Aorta (tissue), 5 donors: ENCODE measurements at places on chromosomes 12 and 14.

- no peaks in the 10 kb centered on the region for H3K36me3 ChIP-seq
- H3K27me3 ChIP-seq: no peaks in the 10 kb centered on the region
- no peak for DNase-seq
- H3K4me3 ChIP-seq: no peak overlapping the region
Measured at GRCh38 chr14:104081261-104081835, 4.2 kb upstream of the ASPG start.

GRCh38 chr12:9702255-9702654 lies 30.6 kb downstream of the CLECL1 start:
- no peaks in the 10 kb centered on the region for H3K27me3 ChIP-seq
- no peaks in the 10 kb centered on the region for H3K4me1 ChIP-seq
- no peak for DNase-seq
- H3K27ac ChIP-seq: no peak overlapping the region

- no peaks in the 10 kb centered on the region for H3K27me3 ChIP-seq
- H3K4me3 ChIP-seq: no peak overlapping the region
- H3K27ac ChIP-seq: no peak overlapping the region
- no peaks in the 10 kb centered on the region for H3K4me1 ChIP-seq
Measured at GRCh38 chr12:111443586-111443985, 37.9 kb downstream of the SH2B3 start.

- no peak overlapping the region for H3K4me3 ChIP-seq
- H3K4me1 ChIP-seq: no peaks in the 10 kb centered on the region
- no peak for DNase-seq
- no peaks in the 10 kb centered on the region for H3K36me3 ChIP-seq
Measured at GRCh38 chr12:53358836-53359419, 21.0 kb upstream of the SP1 start.

- H3K4me3 ChIP-seq: no peak overlapping the region
- no peak for DNase-seq
- H3K27me3 ChIP-seq: peaks cover 2% of the 10 kb centered on the region
- H3K27ac ChIP-seq: no peak overlapping the region
- no peaks in the 10 kb centered on the region for H3K36me3 ChIP-seq
- no peaks in the 10 kb centered on the region for H3K4me1 ChIP-seq
Measured at GRCh38 chr14:50551877-50552276, 8.1 kb upstream of the ATL1 start.

GRCh38 chr14:76956316-76957090 lies 72.0 kb downstream of the IRF2BPL start:
- H3K36me3 ChIP-seq: no peaks in the 10 kb centered on the region
- no peaks in the 10 kb centered on the region for H3K4me1 ChIP-seq
- no peak overlapping the region for H3K4me3 ChIP-seq
- peak; percentile 97 for DNase-seq
- no peaks in the 10 kb centered on the region for H3K27me3 ChIP-seq
- peak overlapping the region; percentile 93 for H3K27ac ChIP-seq

GRCh38 chr12:9741726-9742125 lies 8.8 kb upstream of the CLECL1 start:
- H3K4me3 ChIP-seq: no peak overlapping the region
- H3K27me3 ChIP-seq: no peaks in the 10 kb centered on the region
- no peaks in the 10 kb centered on the region for H3K36me3 ChIP-seq
- no peak for DNase-seq
- no peak overlapping the region for H3K27ac ChIP-seq

GRCh38 chr14:30290001-30290400 lies 269.0 kb upstream of the G2E3 start:
- H3K27ac ChIP-seq: no peak overlapping the region
- no peaks in the 10 kb centered on the region for H3K4me1 ChIP-seq
- DNase-seq: no peak
- no peaks in the 10 kb centered on the region for H3K27me3 ChIP-seq
- no peaks in the 10 kb centered on the region for H3K36me3 ChIP-seq

DNA sequence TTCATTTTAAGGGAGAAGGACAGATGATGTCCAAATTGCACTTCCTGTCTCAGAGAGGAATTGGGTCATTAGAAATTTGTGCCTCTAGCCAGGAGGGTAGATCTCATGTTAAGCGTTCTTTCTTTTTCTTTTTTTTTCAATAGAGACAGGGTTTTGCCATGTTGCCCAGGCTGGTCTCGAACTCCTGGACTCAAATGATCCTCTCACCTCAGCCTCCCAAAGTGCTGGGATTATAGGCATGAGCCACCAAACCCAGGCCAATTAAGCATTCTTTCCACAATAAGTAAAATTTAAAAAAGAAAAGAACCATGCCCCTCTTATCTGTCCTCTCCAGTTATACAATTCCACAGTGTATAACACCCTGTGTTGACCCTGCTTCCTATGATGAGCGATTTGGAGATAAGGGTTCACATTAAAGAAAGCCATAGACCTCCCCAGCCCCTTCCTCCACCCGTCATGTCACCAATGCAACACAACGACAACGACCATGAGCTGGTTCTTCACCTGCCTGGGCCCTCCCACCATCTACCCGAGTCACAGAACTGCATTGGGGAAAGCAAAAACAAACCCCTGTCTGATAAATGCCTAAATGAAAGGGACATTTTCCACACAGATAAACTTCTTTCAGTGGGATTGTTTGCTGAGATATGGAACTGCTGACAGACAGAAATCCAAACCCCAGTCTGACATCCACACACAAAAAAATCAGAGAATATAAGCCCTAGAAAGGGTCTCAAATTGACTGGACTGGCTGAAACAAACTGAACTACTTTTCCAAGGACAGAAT lies 37.3 kb downstream of the SSH1 start:
- no peak overlapping the region for H3K27ac ChIP-seq
- H3K27me3 ChIP-seq: no peaks in the 10 kb centered on the region
- no peaks in the 10 kb centered on the region for H3K36me3 ChIP-seq
- DNase-seq: no peak
- H3K4me1 ChIP-seq: no peaks in the 10 kb centered on the region

DNA sequence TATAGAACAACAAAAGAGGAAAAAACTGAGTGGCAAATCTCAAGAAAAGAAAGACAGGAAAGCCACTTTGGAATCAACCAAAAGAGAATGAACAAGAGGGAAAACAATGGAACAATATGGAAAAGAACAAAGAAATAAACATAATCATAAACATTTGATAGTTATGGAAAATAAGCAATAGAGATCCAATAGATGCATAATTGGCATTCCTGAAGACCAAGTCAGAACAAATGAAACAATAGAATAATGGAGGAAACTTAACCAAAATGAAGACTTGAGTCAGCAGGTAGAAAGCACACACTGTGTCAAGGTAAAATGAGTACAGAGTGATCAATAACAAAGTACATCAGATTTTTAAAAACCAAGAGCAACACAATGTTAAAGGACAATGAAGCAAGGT lies 10.1 kb upstream of the RPS6KA5 start:
- H3K4me1 ChIP-seq: no peaks in the 10 kb centered on the region
- no peak overlapping the region for H3K4me3 ChIP-seq
- no peaks in the 10 kb centered on the region for H3K36me3 ChIP-seq
- no peak overlapping the region for H3K27ac ChIP-seq
- no peaks in the 10 kb centered on the region for H3K27me3 ChIP-seq
- DNase-seq: no peak

DNA sequence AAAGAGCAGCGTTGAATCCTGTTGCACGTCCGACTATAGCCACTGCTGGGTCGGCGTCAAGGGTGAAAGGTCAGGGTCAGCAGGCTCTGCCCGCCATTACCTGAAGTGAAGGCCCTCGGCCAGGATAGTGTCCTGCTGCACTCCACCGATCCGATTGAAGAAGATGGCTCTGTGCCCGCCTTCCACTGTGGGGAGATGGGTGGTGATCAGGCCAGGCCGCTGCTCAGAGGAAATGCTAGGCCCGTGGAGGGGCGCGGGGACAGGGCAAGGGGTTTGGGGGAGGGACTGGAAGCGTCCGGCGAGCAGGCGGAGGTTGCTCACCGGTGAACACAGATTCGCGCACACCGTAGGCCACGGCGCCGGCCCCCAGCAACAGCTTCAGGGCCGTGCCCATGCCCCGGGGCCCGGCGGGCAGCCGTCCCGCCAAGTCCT lies 352 bp downstream of the PHB2 start:
- peaks cover 5% of the 10 kb centered on the region for H3K4me1 ChIP-seq
- peaks cover 7% of the 10 kb centered on the region for H3K36me3 ChIP-seq
- no peaks in the 10 kb centered on the region for H3K27me3 ChIP-seq

DNA sequence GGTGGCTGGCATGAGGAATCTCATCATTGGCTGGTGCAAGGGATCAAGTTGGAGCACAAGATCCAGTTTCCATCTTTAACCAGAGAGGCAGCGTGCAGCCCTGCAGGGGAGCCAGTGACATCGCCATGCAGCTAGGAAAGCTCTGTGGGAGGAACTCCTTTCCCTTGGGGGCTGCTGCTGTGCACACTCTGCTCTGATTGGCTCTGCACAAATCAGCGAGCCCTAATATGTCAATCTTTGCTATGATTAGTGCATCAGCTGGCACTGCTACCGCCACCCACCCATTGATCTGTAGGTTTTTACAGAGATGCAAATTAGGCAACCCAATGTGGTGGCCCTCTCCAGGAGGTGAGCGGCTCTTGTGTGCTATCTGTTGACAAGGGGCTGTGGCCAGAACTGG lies 262.6 kb downstream of the PCNX1 start:
- H3K4me3 ChIP-seq: no peak overlapping the region
- no peaks in the 10 kb centered on the region for H3K27me3 ChIP-seq
- no peak overlapping the region for H3K27ac ChIP-seq
- H3K36me3 ChIP-seq: no peaks in the 10 kb centered on the region

DNA sequence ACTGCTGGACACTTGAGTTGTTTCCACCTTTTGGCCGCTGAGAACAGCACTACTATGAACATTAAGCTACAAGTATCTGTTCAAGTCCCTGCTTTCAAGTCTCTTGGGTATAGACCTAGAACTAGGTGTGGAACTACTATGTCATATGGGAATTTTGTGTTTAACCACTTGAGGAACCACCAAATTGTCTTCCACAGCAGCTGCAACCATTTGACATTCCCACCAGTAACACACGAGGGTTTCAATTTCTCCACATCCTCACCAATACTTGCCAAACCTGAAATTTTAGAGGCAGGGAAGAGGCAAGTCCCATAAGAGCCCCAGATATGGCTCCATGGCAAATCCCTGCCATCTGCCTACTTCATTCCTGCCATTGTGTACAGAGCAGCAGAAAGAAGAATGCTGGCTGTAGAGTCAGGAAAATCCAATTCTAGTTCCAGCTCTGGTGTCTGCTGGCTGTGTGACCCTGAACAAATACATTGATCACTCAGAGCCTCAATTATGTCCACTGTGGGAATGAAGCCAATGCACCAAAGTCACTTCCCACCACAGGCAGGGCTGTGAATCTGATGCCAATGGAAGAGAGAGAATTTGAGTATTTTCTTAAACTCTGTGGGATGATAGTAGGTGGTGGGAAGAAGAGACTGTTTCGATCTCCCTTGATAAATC lies 17.8 kb downstream of the PITPNM2 start:
- no peak overlapping the region for H3K4me3 ChIP-seq
- no peaks in the 10 kb centered on the region for H3K4me1 ChIP-seq
- H3K36me3 ChIP-seq: no peaks in the 10 kb centered on the region

DNA sequence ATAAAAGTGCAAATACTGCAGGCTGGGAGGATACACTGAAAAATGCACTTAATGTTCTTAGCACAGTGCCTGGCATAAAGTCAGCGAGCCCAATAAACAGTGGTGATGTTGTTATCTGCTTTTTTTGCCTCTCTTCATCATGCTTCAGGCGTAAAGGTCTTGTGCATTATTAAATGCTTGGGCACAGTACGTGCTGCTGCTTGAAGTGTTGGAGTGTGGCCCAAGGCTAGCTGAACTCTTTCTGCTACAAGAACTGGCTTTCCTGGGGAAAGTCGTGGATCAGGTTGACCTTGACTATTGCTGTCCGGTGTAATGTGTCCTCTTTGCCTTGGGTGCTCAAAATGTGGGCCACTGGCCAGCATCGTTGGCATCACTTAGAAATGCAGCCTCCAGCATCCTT lies 43.0 kb downstream of the SMOC1 start:
- H3K27ac ChIP-seq: no peak overlapping the region
- no peaks in the 10 kb centered on the region for H3K4me1 ChIP-seq
- DNase-seq: no peak
- H3K36me3 ChIP-seq: no peaks in the 10 kb centered on the region
- no peaks in the 10 kb centered on the region for H3K27me3 ChIP-seq

DNA sequence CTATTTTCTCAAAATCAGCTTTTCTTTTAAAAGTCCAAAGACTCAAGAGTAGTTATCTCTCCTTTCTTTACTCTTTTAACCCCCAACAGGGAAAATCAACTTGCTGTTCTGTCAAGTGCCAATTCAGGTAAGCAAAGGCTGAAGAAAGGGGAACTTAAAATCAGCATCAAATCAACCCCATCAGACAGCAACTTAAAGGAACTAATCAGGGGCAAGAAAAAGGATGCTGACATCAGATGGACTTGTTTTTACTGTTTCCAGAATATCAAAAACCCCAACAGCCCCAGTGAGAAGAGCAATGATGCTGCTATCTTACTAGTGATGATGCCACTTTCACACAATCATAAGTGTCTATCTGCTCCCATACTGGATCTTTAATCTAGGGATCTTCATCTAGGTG lies 3.4 kb downstream of the BAZ2A start:
- no peaks in the 10 kb centered on the region for H3K27me3 ChIP-seq
- DNase-seq: no peak
- peaks cover 2% of the 10 kb centered on the region for H3K4me1 ChIP-seq
- H3K36me3 ChIP-seq: no peaks in the 10 kb centered on the region
- no peak overlapping the region for H3K27ac ChIP-seq
- no peak overlapping the region for H3K4me3 ChIP-seq

DNA sequence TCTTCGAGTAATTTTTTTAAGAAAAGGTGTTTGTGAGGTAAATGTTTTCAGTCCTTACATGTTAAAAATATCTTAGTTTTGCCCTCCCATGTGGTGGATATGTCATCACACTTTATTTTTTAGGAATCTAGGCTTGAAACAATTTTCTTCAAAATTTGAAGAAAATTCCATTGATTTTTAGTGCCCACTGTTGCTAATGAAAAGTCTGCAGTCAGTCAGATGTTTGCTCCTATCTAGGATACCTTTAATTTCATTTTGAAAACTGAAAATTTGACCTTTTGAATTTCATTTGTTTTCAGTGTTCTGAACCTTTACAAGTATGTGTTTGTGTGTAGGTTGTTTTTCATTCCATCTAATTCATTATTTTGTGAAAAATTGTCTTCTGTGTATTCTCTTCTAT lies 105.4 kb downstream of the LRRK2 start:
- no peak for DNase-seq
- no peaks in the 10 kb centered on the region for H3K4me1 ChIP-seq
- no peak overlapping the region for H3K27ac ChIP-seq

- DNase-seq: no peak
- H3K27me3 ChIP-seq: no peaks in the 10 kb centered on the region
- no peaks in the 10 kb centered on the region for H3K4me1 ChIP-seq
- H3K36me3 ChIP-seq: no peaks in the 10 kb centered on the region
- no peak overlapping the region for H3K27ac ChIP-seq
Measured at GRCh38 chr14:28757786-28758185, 8.8 kb upstream of the FOXG1 start.

- H3K27ac ChIP-seq: no peak overlapping the region
- H3K36me3 ChIP-seq: no peaks in the 10 kb centered on the region
- no peaks in the 10 kb centered on the region for H3K4me1 ChIP-seq
- no peaks in the 10 kb centered on the region for H3K27me3 ChIP-seq
- no peak overlapping the region for H3K4me3 ChIP-seq
Measured at GRCh38 chr14:33556382-33557121, 394.3 kb downstream of the EGLN3 start.
